Activated T-cell treated with anti-CD3 and anti-CD28 coated beads for 24 hours (primary cell): ENCODE measurements at places on chromosomes 16 and 17.

GRCh38 chr16:2022723-2023091 lies 3.1 kb downstream of the NPW start:
- DNase-seq: no peak

DNA sequence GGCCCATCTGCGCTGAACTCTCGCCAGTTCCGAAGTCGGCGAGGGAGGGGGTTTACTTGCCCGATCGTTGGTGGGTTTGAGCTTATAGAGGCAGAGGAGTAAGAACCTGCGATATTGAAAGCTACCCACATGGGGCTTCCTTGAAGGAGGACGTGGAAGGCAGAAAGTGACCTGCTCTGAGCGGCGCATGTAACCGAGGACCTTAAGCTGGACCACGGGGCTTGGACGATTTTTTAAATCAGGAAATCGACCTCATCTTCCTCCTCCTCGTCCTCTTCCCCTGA lies 2.0 kb downstream of the PRAC2 start:
- DNase-seq: no peak

GRCh38 chr17:44884941-44885340 lies 14.3 kb downstream of the EFTUD2 start:
- no peak for DNase-seq

- DNase-seq: no peak
Observed at GRCh38 chr17:35586569-35587073, 501 bp upstream of the AP2B1 start.

DNA sequence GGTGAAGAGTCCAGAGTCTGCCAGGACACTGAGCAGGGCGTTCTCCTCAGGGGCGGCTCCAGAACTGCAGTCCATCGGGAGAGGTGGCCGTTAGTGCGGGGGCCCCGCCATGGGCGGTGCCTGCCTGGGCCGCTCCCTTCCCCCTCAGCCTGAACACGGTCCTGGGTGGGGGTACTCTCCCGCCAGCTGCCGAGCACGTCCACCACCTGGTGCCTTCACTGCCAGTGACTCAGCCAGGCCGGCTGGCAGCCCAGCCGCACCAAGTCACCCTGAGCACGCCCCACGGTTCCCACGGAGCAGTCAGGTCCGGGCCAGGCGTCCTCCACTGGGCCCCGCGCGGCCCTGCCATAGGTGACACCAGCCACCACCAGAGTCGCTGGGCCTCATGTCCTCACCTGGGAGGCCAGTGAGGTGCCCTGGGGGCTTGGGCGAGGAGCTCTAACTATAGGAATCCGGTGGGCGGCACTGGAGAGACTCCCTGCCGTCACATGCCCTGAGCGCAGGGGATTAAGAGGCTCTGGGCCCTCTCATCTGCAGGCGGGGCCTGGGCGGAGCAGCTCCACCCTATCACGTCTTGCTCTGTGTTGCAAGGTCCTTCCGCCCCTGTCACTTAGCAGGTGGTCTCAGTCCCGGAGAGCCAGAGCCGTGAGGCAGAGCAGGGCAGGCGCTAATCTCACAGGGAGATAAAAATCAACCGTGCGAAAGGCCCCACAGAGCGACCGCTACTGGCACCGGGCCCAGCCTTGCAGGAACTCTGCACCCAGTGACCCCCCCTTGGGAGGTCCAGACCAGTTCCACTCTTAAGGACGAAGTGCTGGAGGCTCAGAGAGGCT lies 14.3 kb downstream of the PIEZO1 start:
- DNase-seq: no peak

- DNase-seq: no peak
Observed at GRCh38 chr16:29699324-29700219, 20.6 kb downstream of the QPRT start.

- DNase-seq: no peak
Observed at GRCh38 chr17:1604831-1605528, 23.7 kb downstream of the SLC43A2 start.

GRCh38 chr17:74860229-74860871 lies 665 bp upstream of the GRIN2C start:
- DNase-seq: no peak

DNA sequence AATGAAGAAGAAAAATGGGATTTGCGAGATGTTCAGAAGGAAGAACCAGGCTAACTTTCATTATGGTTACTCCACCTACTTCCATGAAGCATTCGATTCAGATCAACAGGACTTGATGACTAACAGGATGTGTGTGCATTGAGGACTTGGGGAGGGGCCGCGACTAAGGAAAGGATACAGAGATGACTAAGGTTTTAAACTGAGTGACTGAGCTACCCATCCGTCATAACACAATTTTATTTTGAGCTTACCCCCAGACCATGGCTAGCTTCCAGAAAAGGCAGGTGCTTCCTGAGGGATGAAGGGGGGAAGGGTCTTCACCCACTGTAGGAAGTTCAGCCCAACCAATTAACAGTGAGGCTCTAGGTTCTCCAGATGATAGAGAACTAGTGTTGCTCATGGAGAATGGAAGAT lies 2.5 kb upstream of the CDYL2 start:
- peak; percentile 53 for DNase-seq

DNA sequence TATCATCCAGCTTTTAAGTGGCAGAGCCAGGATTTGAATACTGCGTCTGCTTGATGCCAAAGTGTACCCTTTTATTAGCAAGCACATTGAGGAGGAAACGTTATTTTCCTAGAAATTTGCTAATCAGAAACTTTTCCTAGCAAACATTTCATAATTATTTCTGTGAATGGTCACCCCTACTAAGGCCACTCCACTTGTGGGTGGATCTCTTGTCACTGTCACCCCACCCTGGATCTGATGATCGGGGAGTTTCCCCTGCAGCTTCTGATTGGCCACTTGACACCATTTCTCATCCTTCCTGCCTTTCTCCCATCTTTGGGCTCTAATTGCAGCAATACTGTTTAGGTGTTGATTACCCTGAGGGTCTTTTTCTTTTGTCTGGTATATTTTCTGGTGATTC lies 35.9 kb downstream of the GPRC5B start:
- DNase-seq: no peak

GRCh38 chr17:6470751-6471521 lies 26.7 kb downstream of the PIMREG start:
- DNase-seq: no peak

- peak; percentile 58 for DNase-seq
Observed at GRCh38 chr17:76736349-76737081, 616 bp downstream of the SRSF2 start.

- DNase-seq: no peak
Observed at GRCh38 chr16:78984324-78984723, 616.2 kb downstream of the MAF start.

DNA sequence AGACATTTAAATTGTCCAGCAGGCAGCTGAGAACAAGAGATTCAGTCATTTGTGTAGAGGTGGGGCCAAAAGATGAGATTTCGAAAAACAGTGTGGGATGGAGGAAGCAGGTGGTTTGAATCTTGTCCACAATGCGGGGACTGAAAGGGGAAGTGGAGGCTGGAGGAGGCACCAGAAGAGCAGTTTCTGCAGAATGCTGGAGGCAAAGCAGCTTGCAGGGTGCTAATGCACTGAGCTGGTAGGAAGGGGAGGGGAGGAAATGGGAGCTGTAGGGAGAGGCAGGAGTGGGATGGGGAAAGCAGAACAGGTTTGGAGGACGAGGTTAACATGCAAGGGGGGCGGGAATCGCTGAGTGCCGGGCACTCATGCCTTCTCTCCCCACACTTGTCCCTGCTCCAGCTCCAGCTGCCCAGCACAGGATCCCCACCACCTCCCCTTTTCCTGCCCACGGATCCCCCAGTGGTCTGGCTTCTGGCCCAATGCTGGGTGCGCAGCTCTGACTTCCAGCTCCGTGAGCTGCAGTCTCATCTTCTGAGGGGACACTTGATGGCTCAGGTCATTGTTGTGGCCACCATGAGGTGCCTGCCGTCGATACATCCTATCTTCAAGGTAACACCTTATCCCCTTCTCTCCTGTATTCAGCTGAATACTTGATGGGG lies 9.4 kb downstream of the C17orf100 start:
- DNase-seq: no peak

GRCh38 chr16:67269766-67270165 lies 9.6 kb upstream of the PLEKHG4 start:
- no peak for DNase-seq

DNA sequence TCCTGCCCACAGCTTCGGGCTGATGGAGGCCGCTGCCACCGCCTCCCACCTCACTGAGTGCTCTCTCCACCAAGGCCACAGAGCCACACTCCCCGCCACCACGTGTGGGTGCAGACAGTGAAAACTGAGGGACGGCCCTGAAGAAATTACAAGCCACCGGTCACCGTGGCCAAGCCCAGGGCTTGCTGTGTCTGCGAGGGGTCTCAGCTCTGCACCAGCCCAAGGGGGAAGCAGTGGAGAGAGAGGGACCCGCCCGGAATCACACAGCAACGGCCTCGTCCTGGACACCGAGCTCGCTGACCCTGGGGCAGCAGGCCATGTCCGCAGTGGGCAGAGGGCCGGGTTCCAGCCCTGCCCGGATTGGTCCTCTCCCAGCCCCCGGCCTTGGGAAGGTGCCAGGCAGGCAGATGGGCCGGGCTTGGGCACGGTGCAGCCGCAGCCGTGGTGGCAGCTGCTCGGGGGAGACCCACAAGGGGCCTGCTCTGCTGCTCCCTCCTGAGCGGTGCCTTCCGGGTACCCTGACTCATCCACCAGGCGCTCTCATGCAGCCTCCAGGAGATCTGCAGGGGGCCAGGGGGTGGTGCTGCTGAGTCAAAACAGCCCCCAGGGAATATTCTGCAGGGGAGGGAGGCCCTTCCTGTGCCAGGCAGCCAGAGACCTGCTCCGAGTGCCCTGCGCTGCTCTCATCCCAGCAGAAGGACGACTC lies 52.0 kb downstream of the CBFA2T3 start:
- no peak for DNase-seq

GRCh38 chr16:49789616-49790015 lies 66.3 kb downstream of the ZNF423 start:
- no peak for DNase-seq

DNA sequence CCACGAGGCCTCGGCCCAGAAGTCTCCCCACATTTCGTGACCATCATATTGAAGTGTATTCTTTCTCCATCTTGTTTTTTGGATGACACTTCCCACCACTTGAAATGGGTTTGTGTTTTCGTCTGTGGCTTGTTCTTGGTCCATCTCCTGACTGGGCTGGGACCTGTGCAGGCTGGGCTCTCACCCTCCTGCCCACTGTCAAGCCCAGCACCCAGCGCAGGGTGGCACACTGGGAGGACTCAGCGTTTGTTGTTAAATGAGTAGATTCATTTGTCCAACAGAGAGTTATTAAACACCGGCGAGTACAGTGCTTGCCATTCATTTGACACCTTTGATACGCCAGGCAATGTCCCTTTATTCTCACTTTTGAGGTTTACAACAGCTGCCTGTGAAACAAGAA lies 22.6 kb downstream of the NT5M start:
- no peak for DNase-seq

GRCh38 chr16:72473631-72474030 lies 301.7 kb upstream of the PMFBP1 start:
- DNase-seq: no peak

DNA sequence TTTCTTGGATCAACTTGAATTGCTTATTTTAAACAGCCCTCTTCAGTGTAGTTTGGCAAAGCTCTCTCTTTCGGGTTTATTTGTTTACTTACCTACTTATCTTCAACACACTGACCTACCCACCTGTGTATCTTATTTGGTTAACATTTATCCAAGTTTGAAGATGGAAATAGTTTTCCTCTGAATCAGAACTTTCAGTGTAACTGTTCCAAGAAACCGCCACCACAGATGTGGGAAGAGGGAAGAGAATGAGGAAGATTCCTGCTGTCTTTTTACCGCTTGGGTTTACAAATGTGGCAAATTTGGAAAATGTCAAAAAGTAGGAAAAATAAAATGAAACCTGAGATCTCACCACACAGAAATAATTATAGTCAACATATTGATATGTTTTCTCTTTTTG lies 115.8 kb downstream of the MSI2 start:
- no peak for DNase-seq

- DNase-seq: no peak
Observed at GRCh38 chr17:1203967-1204291, 24.1 kb upstream of the ABR start.

GRCh38 chr16:8373676-8374431 lies 216.5 kb downstream of the TMEM114 start:
- DNase-seq: no peak

- no peak for DNase-seq
Observed at GRCh38 chr17:69710926-69711325, 296.4 kb downstream of the MAP2K6 start.

DNA sequence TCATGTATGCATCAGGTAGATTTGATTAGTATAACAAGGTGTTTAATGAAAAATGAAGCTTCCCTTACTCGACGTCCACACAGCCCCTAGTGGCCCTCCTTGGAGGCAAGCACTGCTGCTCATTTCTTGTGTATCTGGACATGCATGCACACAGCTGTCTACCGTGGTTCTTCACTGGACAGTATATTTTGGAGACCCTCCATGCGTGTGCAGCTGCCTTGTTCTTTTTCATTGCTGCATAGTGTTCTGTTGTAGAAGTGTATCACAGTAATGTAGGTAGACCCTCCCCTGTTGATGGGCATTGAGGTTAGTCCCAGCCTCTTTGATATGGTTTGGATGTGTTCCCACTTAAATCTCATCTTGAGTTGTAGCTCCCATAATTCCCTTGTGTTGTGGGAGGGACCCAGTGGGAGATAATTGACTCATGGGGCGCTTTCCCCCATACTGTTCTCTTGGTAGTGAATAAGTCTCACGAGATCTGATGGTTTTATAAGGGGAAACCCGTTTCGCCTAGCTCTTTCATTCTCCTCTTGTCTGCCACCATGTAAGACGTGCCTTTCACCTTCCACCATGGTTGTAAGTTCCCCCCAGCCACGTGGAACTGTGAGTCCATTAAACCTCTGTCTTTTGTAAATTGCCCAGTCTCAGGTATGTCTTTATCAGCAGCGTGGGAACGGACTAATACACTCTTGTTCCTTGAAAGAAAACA lies 6.3 kb downstream of the CMIP start:
- no peak for DNase-seq

GRCh38 chr16:55257966-55258613 lies 65.9 kb upstream of the IRX6 start:
- peak; percentile 31 for DNase-seq

DNA sequence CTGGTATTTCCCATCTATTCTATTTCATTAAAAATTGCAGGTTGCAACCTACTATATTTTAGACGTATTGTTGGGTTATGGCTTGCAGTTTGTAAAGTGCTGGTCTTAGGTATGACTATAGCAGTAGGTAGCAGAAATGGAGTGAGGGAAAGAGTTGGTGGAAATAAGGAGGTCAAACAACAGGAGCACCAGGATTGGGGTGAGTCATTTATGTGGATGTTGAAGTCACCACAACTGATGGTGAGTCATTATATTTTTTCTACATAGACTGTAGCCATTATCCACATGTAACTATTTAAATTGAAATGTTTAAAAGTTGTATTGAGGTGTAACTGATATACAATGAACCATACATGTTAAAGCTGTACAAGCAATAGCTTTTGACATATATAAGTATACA lies 25.0 kb upstream of the HS3ST3A1 start:
- DNase-seq: no peak

- no peak for DNase-seq
Observed at GRCh38 chr16:1789643-1790045, 3.9 kb downstream of the IGFALS start.

DNA sequence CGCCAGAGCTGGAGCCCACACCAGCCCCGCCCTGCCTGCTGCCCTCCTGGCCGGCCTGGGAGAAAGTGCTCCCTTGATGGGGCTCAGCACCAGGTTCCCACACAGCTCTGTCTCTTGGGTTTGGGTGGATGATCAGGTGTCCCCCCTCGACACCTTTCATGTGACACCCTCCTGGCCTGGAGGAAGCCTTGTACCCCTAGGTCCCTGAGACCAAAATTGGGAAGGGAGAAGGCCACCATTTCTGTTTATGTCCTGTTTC lies 19.4 kb upstream of the PLLP start:
- DNase-seq: no peak

- DNase-seq: no peak
Observed at GRCh38 chr17:64075913-64076312, 54.0 kb downstream of the ERN1 start.

- no peak for DNase-seq
Observed at GRCh38 chr17:68843522-68843921, 111.7 kb downstream of the ABCA8 start.
